ENCODE measurements at places on chromosomes 6 and 20.

- no peak for DNase-seq
Measured at GRCh38 chr20:41055679-41056078, 27.1 kb downstream of the TOP1 start.

- DNase-seq = peak; percentile 57
Measured at GRCh38 chr6:159929819-159930218, 39.0 kb downstream of the MAS1 start.

DNA sequence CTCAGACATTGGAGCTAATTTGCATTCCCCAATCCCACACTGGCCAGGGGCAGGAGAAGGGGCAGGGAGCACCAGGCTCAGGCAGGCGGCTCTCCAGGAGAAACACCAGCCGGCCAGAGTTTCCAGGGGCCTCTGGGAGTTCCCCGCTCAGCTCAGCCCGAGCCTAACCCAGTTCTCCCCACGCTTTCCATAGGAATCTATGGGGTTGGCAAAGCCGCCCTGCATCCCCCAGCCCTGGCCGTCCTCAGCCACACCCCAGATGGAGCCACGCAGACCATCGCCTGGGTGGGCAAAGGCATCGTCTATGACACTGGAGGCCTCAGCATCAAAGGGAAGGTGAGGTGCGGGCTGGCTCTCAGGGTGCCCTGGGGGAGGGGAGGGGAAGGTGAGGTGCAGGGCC lies 8.2 kb downstream of the NPEPL1 start:
- no peak for DNase-seq

DNA sequence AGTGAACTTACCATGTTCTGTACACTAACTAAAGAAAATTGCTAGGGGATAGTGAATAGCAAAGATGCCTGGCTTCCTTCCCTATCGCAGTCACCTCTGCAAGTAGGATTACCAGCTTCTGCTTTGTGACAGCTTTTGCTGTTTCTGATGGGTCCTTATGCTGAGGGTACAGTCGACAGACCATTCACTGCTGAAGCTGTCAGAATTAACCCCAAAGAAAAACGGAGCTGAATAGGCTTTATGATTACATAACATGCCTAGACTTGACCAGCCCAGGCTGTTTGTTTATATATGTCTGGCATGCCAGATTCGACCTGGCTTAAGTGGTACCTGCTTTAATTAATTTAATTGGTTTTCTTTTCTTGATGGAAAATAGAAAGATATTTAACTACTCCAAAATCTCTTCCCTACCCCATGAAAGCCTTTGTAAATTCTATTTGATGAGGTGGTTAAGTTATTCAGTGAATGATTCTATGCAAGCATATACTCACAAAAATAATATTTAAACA lies 21.7 kb upstream of the PRELID3B start:
- no peak for DNase-seq

DNA sequence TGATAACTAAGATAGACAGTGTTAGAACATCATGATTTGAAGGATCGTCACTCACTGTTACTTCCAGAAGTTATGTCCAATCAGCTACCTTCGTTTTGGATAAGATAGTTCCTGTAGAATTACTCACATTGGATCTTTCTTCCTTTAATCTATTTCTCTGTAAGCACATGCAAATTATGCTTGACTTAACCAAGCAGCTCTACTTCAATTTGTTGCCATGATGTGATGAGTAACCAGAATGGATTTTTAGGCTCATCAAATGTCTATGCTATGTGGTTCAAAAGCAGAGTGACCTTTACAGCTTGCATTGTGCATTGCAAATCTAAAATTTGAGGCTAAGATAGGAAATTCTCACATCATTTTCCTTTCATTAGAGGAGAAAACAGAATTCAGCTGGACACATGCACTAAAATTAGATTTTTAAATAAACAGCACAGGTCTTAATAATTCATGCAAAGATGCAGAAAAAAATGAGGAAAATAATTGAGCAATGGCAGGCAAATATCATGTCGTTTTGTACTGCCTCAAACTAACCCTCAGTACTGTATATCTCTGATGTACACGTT lies 76.7 kb upstream of the ZFP64 start:
- DNase-seq = no peak

DNA sequence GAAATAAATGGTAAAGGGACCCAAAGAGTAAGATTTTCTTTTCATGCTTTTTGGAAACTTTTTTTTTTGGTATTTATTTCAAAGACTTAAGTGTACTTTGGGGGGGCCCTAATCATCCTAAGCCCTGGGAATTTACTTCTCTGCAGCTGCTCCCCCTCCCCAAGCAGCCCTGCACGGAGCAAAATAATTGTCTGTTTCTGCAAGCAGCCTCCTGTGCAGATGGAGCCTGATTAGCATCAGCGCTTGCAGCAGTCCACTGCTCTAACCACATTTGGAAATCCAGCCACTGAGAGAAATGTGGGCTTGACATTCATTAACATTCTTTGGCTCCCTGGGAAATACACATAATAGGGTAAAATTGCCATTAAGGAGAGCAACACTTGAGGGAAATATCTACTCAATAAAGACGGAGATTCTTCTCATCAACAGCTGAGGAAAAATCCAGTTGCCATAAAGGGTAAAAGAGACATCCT lies 309.2 kb upstream of the MAP3K7 start:
- DNase-seq = no peak

- DNase-seq = peak; percentile 83
Measured at GRCh38 chr20:37384683-37385174, 38.8 kb downstream of the SRC start.

- DNase-seq = no peak
Measured at GRCh38 chr6:15435468-15435867, 189.6 kb downstream of the JARID2 start.

DNA sequence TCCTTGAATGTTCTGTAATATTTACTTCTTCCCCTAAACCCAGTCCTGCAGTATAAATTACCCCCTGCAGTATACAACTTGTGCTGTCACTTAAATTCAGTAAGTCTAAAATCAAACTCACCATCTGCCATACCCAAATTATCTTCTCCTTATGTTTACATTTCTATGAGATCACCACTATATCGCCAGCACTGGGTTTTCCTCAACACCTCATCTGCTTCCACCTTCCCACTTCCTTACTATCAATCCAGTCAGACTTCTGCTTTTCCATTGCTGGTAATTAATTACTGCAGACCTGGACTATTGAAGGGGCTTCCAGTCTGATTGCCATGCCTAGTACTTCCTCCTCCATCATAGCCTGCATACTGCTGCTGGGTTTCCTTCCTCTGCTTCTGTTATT lies 15.2 kb downstream of the EFHC1 start:
- no peak for DNase-seq
